Pancreas (tissue), 10 donors: ENCODE measurements at places on chromosomes 12 and 14. TPM values are rescaled to one million over a fixed set of nuclear protein-coding genes. Genes with fewer than 3 reads are reported as not detected.

KITLG gene
- total RNA-seq, result 14.3 TPM

LBHD2 gene
- total RNA-seq, result not detected

PRB2 gene
- not detected for total RNA-seq

MDM2 gene
- total RNA-seq, result 46.7 TPM

PLEKHD1 gene
- total RNA-seq, result 0.03 TPM

AKAP6 gene
- 1.7 TPM for total RNA-seq

HOXC11 gene
- total RNA-seq, result not detected

RNASE11 gene
- not detected for total RNA-seq

LRRC10 gene
- not detected for total RNA-seq

LHX5 gene
- not detected for total RNA-seq

CLEC2A gene
- not detected for total RNA-seq

EPYC gene
- not detected for total RNA-seq

SYNDIG1L gene
- not detected for total RNA-seq

CMKLR1 gene
- 1.1 TPM for total RNA-seq

RIMKLB gene
- 8.7 TPM for total RNA-seq

PTPRB gene
- total RNA-seq, result 4.9 TPM

MANSC4 gene
- not detected for total RNA-seq

GARIN6 gene
- not detected for total RNA-seq

VWF gene
- 34.4 TPM for total RNA-seq

FGF23 gene
- total RNA-seq, result not detected

GPATCH2L gene
- total RNA-seq, result 16.8 TPM

SPX gene
- 30.8 TPM for total RNA-seq

AREL1 gene
- total RNA-seq, result 14.3 TPM

SPTLC2 gene
- 19.4 TPM for total RNA-seq

TMED8 gene
- 4.4 TPM for total RNA-seq

CLEC1B gene
- total RNA-seq, result not detected

TMEM132C gene
- 0.63 TPM for total RNA-seq

ARHGEF25 gene
- 2.0 TPM for total RNA-seq

DEPDC4 gene
- total RNA-seq, result 0.82 TPM

RNASE7 gene
- 0.23 TPM for total RNA-seq

MLH3 gene
- total RNA-seq, result 10.7 TPM

ANG gene
- total RNA-seq, result 10.8 TPM

TMTC2 gene
- total RNA-seq, result 5.3 TPM

ADAM20 gene
- total RNA-seq, result 0.40 TPM

FAR2 gene
- total RNA-seq, result 2.8 TPM

BIN2 gene
- 2.6 TPM for total RNA-seq

POC1B gene
- 15.5 TPM for total RNA-seq

TECPR2 gene
- 8.1 TPM for total RNA-seq

C12orf60 gene
- 0.28 TPM for total RNA-seq

GZMB gene
- not detected for total RNA-seq
